ENCODE measurements at places on chromosomes 12 and 14.

GRCh38 chr12:123761841-123762714 lies at the start of gene DNAH10:
Gene DNAH10, plus strand, starts transcription at chr12:123762301. Its CDS starts 36 bp downstream, at chr12:123762337.
- peak; percentile 1 for DNase-seq

DNA sequence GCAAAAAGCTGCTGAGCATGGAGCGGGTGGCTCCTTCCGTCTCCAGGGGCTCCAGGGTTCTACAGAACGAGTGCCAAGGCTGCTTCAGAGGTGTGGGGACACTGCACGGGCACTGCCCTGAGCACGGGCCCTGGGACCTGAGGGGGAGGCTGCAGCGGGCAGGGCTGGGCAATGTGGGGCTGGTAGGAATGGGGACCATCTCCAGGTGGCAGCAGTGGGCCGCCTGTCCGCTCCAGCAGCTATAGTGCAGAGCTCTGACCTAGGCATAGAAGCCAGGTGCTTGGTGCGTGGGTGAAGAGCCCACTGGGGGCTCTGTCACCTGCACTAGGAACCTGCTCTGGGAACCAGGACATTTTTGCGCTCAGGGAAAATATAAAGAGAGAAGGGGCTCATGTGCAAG lies 22.3 kb downstream of the HDAC7 start:
- peak; percentile 37 for DNase-seq

DNA sequence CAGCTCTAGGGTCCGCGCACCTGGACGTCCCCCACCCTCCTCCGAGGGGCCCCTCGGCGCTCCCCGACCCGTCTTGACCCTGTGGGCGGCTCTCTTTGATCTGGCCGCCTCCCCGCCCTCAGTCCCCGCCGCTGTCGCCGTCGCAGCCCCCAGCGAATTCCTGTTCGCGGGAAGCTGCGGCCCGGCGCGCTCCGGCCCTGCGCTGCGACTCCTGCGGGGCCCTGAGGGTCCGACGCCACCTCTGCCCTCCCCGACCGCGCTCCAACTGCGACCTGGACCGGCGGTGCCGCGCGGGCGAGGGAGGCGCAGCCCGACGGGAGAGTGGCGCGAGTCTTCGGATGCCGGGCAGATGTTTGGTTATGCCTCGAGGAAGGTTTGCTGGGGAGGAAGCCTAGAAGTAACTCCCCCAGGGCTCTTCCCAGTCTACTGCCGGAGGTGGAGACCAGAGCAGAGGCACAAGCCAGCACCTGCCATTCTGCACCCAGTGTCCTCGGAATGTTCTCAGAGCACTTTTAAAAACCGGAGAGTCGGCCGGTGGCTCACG lies 440 bp upstream of the ISM2 start:
- no peak for DNase-seq

- DNase-seq = no peak
These were observed 61.6 kb downstream of the ARL6IP4 start for GRCh38 chr12:123041811-123042655.

DNA sequence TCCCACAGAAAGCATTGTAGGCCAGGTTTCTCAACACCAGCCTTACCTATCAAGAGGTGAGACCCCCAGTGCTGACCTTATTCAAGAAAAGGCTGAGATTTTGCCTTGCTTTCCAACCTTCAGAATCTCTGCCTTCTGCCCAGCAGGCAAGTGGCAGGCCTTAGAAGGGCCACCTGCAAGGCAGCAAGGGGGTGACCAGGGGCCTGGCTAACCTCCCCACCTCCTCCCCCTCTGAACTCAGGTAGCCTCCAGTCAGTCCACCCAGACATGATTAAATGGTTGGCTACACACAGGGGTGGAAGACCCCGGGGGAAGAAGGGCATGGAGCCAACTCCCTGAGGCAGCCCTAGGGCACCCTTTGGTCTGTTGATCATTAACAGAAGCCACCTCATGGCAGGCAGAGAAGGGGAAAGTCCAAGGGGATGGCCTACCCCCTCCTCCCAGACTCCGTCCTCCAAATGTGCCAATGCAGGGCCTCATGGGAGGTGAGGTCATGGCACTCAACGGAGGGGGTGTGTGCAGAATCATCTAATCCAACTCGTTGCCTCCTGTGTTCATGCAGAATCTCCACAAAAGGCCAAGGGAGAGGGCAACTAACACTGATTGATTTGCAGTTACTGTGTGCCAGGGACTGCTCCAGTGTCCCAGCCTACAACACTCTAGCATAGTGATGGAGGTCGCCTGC lies 8.5 kb downstream of the ZFP36L1 start:
- DNase-seq = no peak

GRCh38 chr12:83573671-83574070 lies 887.0 kb downstream of the TMTC2 start:
- DNase-seq = no peak

- no peak for DNase-seq
These were observed 116.5 kb downstream of the MGAT4C start for GRCh38 chr12:86139671-86140070.

- no peak for DNase-seq
These were observed 25.6 kb upstream of the DBX2 start for GRCh38 chr12:45076417-45077026.

DNA sequence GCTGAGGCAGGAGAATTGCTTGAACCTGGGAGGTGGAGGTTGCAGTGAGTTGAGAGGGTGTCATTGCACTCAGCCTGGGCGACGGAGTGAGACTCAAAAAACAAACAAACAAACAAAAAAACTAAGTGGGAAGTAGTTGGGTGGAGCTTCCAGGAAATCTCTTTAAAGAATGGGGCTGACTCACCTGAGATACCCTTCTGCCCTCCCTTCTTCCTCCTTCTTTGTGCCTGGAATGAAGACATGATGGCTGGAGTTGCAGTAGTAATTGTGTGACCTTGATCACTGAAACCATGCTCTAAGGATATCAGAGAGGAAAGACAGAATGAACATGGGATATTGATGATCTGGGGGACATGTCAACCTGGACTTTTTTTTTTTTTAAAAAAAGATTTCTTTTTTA lies 87.6 kb upstream of the MED13L start:
- no peak for DNase-seq

- no peak for DNase-seq
These were observed 903 bp upstream of the NT5DC3 start for GRCh38 chr12:103841690-103842584.

DNA sequence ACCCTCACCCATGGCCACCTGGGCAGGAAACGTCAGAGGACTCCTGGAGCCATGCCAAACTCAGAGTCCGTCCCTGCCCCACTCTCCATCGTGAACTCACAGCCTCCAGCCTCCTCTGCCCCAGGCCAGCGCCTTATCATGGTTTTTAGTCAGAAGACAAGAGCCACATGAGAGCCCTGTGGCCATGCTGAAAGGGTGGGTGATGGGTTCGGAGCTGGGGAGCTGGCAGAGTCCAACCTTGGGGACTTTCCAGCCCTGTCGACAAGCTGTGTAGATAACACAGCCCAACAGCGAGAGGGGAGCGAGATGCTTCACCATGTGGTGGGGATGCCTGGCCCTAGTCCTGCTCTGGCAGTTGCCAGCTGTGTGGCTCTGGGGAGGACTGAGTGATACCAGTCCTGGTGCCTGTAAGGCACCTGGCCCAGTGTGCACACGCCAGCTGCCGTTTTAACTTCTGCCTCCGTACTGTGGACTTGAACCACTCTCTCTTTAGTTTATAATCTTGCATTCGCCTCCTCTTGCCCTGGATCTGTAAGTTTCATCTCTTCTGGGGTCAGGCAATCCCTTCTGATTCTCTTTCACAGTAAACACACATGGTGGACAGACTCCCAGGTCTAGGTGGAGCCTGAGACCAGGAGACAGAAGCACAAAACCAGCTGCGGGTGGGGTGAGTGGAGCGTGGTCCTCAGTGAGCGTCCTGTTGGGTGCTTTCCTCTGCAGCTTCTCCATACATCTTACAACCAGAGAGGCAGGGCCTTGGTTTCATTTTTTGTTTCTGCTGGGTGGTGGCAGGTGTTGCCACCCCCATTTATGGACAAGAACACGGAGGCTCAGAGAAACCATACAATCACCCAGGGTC lies 55.3 kb downstream of the RIN3 start:
- DNase-seq = no peak

GRCh38 chr12:64663015-64663414 lies 52.7 kb downstream of the RASSF3 start:
- DNase-seq = no peak

DNA sequence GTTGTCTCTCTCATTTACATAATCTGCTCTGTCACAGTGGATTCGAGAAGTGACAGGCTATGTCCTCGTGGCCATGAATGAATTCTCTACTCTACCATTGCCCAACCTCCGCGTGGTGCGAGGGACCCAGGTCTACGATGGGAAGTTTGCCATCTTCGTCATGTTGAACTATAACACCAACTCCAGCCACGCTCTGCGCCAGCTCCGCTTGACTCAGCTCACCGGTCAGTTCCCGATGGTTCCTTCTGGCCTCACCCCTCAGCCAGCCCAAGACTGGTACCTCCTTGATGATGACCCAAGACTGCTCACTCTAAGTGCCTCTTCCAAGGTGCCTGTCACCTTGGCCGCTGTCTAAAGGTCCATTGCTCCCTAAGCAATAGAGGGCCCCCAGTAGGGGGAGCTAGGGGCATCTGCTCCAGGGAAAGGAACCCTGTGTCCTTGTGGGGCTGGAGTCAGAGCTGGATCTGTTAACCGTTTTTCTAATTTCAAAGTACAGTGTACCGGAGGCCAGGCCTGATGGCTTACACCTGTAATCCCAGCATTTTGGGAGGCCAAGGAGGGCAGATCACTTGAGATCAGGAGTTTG lies 5.1 kb downstream of the ERBB3 start:
- DNase-seq = no peak

DNA sequence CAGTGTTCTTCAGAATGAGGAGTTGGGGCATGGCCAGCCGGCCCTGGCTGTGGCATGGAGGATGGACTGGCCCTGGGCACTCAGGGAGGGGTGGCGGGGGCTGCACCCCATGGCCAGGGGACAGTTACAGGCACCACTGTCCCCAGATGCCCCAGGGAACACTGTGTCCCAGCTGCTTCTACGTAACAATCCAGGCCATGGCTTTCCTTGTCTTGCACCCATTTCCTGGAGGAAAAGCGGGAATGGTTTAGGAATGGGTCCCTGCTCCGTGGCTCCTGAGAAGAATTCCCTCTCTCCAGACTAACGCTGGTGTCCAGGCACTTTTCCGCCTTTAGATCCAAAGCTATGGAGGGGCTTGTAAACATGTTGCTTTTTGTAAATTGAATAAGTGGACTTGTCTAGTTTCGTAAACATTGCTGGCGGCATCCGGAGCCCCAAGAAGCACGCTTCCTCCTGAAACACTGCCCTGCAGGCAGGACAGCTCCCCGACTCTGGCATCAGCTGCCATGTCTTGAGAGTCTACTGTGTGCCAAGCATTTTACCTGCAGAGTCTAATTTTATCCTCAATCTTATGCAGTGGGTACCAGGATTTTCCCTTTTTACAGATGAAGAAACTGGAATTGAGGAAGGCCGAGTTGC lies 238.3 kb downstream of the SLC41A2 start:
- DNase-seq = no peak

DNA sequence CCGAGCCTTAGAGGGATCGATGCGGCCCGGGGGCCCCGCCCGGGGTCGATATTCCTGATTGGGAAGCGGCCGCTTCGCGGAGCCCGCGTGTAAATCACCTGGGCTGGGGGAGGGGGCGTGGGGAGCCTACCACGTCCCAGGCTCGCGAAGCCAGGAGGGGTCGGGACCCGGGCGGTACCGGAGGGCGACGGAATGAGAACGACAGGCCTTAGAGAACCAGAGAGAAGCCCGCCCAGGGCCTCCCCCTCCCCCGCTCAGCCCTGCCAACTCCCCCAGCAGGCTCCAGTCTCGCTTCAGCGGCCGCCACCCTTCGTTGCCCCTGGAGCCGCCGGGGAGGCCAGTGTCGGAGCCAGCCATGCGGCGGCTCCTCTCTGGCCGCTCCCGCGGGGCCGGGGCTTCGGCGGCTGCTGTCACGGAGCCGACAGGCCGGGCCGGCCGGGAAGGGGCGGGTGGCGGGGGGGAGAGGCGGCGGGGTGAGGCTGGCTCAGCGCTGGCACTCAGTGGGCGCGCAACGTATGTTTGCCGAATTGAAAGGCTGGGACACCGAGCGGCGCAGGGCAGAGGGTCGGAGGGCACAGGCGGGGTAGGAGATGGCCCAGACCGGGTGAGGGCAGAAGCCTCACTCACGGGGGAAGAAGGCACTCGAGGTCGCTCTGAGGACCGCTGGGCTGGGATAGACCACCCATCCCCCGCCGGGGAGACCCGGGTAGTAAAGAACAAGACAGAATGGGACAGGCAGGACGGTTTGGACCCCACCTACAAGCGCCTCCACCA lies 1.4 kb upstream of the DNAJC22 start:
- DNase-seq = no peak

DNA sequence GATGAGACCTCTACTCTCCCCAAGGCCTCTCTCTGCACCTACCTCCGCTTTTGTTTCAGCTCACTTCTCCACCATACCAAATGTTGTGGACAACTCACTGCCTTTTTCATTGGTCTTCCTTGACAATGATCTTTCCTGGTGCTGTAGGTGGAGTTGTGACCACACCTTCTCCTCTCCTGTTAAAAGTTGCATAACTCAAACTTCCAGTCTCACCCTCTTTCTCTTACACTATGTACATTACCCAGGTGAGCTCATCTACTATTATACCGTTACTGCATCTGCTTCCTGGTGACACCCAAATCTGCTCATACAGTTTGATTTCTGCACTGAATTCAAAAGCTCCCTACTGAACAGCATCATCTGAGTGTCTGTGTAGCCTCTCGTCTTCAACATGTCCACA lies 542.8 kb downstream of the GALC start:
- DNase-seq = no peak

DNA sequence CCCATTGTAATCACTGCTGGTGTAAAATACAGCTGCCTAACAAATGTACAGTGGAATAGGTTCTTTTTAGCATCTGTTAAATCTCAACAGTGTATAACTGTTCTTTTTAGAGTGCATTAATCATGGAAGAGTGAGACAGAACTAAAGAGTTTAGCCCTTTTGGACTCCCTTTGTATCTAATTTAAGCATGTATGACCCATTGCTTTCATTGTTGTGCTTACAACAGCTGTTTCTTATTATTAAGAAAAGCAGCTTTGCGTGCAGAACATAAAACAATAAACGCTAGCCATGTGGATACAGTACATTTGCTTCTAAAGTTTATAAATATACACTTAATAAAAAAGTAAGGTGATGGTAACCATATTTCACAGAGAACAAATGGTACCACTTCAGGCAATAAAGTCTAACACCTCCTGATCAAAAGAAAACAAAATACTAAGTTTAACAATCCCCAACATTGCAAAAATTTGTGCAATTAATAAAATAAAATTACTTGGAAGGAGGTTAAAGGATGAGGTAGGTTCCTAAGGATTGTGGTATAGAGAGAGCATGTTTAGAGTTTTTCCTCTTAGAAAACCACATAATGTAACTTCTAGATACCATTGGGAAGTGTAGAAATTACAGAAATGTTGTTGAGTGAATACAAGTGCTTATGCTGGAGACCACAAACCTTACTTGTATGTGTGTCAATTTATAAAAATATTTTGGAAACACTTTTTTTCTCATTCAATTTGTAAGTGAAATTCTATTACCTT lies 448.7 kb downstream of the SLC6A15 start:
- no peak for DNase-seq

DNA sequence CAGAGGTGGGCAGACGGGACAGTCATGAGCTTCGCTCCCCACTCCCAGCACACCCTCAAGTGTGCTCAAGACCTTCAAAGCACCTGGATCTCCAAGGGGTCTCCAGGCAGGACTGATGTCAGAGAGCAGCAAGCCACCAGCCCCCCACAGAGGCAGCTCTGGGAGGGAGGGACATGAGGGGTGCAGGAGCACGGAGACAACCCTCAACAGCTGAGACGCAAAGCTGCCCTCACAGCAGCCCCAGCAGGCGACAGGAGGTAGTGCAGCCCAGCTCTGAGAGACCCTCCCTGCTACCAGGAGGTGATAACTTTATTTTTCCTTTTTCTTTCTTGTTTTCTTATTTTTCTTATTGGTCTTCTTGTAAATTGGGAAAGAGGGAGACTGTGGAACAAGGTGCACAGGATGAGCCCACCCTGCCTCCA lies 17.9 kb downstream of the SIVA1 start:
- no peak for DNase-seq

All from NCI-H1436 (cell line).